NCI-H1436 treated with DMSO at 0.1 percent for 48 hours (cell line): ENCODE measurements at places on chromosomes 5 and 9.

GRCh38 chr9:93010056-93010455 lies 48.4 kb upstream of the SUSD3 start:
- DNase-seq = no peak

GRCh38 chr5:45037927-45038326 lies 229.2 kb downstream of the MRPS30 start:
- DNase-seq = no peak

- DNase-seq = no peak
Observed at GRCh38 chr9:131438190-131438589, 44.3 kb downstream of the PRRC2B start.

- DNase-seq = no peak
Observed at GRCh38 chr9:27673641-27674040, 100.4 kb upstream of the C9orf72 start.

DNA sequence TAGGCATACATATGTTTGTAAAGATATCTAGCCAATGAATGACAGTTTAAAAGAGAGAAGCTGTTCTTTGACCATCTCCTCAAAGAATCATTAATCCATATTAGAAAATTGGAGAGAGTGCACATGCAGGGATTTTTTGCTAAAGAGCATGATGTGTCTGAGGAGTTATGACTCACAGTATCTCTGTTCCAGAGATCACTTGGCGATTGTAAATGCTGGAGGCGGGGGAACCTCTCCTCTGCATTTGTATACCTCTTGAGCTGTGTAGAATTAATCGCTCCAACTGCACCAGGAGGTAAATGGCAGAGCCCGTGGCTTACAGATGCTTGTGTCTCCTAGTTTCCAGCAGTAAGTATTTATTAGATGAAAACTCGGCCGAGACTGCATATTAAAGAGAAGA lies 3.6 kb upstream of the SPATA31D1 start:
- DNase-seq = no peak

DNA sequence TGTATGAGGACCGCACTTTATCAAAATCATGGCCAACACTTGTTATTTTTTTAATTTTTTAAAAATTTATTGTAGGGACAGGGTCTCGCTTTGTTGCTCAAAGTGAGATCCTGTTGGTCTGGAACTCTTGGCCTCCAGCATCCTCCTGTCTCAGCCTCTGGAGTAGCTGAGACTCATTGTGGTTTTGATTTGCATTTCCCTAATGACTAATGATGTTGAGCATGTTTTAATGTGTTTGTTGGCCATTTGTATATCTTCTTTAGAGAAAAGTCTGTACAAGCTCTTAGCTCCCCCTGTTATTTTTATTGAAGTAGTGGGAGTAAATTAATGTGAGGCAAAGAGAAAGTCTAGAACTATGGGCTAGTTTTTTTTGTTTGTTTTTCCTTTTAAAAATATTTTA lies 1.6 kb upstream of the RPS6 start:
- DNase-seq = no peak
